ENCODE measurements at places on chromosomes 12 and 14. TPM values are rescaled to one million over a fixed set of nuclear protein-coding genes. Genes with fewer than 3 reads are reported as not detected.
A peak's percentile ranks its signal among the peaks of the same experiment; 100 is the strongest.

DNA sequence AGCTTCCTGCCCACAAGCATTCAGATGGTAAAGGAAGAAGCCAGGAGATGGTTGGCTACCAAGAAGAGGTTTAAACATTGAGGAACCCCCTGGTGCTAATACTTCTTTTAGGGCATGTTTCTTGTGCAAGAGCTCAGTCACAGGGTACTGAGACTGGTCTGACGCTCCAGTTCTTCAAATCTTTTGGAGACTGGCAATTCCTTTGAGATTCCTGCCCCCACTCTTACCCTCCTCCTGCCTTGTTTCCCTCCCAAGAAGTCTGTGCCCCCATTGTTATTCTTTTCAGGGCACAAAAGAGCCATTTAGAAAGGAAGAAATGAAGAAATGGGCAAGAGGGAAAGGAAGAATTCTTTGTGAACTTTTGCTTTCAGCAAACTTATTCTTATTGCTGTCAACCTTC, 11.8 kb downstream of the A2ML1 start:
- H3K27ac ChIP-seq: no peak overlapping the region
- H3K36me3 ChIP-seq: no peaks in the 10 kb centered on the region
- no peaks in the 10 kb centered on the region for H3K4me1 ChIP-seq
- DNase-seq: no peak
- H3K27me3 ChIP-seq: no peaks in the 10 kb centered on the region

DNA sequence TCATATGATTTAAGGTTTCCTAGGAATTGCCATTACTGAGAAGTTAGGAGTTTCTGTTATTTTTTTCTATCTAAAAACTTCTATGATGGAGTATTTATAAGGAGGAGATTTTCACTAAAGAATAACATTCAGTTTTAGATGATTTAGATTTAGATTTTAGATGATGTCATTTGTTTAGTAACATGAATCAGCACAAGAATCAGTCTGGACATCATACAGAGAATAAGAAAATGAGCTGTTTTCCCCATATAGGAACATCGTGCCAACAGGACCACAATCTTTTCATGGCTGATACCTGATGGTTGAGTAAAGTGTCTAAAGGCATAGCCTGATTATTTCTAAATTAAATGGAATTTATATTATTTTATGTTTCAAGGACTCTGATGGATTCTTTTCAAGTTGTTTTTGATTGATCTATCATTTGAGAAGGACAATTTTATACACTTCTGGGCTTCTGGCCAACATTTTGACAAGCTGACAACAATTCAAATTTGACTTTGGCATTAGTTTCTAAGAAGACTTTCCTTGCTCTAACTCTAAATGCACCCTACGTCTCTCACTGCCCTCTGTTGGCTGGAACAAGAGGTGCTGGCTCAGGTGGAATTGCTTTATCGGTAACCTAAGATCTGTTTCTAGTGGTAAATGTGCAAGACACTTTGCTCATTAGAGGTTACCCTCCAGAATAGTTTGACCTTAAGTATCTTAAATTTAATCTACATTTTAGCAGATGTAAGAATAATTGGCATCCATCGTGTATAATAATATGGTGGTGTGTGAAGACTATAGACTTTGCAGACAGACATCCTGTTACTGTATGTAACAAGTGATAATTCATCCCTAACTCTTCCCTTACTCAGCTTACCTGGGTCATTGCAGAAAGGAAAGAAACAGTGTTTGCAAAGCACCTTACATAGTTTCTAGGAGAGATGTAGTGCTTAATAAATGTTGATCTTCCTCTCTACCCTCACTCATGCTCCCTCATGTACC, 42.8 kb upstream of the CPSF6 start:
- no peaks in the 10 kb centered on the region for H3K27me3 ChIP-seq
- no peak overlapping the region for H3K27ac ChIP-seq
- no peaks in the 10 kb centered on the region for H3K4me1 ChIP-seq

- DNase-seq: no peak
- H3K4me1 ChIP-seq: no peaks in the 10 kb centered on the region
- H3K36me3 ChIP-seq: no peaks in the 10 kb centered on the region
- H3K4me3 ChIP-seq: no peak overlapping the region
- no peak overlapping the region for H3K27ac ChIP-seq
- H3K27me3 ChIP-seq: no peaks in the 10 kb centered on the region
Observed at GRCh38 chr14:98018628-98019027, 1221.4 kb downstream of the VRK1 start.

Gene TBX5
- total RNA-seq: not detected

DNA sequence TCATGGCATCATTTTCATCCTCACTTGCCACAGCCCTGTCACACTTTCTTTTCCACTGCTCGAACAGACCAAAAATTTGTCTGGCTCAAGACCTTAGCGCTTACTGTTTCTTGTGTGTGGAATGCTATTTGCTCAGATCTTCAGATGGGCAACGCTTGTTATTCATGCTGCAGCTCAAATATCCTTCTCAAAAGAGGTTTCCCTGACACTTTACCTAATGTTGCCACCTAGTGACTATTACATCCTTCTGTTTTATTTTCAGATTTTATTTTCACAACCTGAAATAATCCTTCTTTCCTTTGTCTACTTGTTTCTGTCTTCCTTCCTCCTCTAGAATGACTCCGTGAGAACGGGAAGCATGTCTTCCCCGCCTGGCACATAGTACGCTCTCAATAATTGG, 5.6 kb downstream of the FBXO33 start:
- H3K36me3 ChIP-seq: no peaks in the 10 kb centered on the region
- DNase-seq: no peak
- H3K27me3 ChIP-seq: no peaks in the 10 kb centered on the region
- H3K4me1 ChIP-seq: peaks cover 45% of the 10 kb centered on the region
- H3K27ac ChIP-seq: no peak overlapping the region

DNA sequence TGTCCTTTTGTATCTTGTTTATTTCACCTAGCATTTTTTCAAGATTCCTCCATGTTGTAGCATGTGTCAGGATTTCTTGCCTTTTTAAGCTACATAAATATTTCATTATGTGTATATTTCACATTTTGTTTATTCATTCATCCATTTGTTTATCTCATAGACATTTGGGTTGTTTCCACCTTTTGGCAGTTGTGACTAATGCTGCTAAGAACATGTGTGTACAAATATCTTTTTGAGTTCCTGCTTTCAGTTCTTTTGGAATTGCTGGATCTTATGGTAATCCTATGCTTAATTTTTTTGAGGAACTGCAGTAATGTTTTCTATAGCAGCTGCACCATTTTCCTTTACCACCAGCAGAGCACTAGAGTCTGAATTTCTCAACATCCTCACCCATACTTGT, 62.4 kb downstream of the SCN8A start:
- H3K27ac ChIP-seq: no peak overlapping the region
- H3K27me3 ChIP-seq: no peaks in the 10 kb centered on the region
- no peak for DNase-seq

Gene TMEM121
- total RNA-seq: 8.0 TPM

- no peak overlapping the region for H3K27ac ChIP-seq
- H3K4me3 ChIP-seq: no peak overlapping the region
- DNase-seq: no peak
- no peaks in the 10 kb centered on the region for H3K4me1 ChIP-seq
Observed at GRCh38 chr14:71741241-71741640, 191.0 kb upstream of the RGS6 start.

DNA sequence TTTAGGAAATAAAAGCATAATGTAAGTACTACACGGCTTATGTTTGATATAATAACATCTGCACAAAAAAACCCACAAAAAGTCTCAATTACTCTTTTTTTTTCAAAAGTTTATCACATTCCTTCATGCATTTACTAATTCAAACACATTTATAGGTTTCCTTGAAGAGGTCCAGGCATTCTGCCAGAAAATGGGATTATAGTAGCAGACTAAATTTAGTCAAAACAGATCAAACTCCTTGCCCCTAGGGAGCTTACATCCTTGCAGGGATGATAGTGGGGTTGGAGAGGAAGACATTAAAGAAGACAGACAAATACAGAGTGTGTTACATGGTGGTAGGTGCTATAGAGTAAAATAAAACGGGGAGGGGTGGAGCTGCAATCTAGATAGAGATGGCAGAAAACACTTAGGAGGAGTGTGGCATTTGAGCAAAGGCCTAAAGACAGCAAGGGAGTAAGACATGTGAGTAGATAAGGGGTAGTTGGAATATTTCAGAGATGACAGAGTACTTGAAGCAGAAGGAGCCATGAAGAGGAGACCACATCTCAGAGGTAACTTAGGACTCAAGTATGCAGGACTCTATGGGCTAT, 266.9 kb downstream of the PPFIA2 start:
- H3K4me3 ChIP-seq: no peak overlapping the region
- no peaks in the 10 kb centered on the region for H3K4me1 ChIP-seq
- H3K27me3 ChIP-seq: no peaks in the 10 kb centered on the region
- DNase-seq: no peak

DNA sequence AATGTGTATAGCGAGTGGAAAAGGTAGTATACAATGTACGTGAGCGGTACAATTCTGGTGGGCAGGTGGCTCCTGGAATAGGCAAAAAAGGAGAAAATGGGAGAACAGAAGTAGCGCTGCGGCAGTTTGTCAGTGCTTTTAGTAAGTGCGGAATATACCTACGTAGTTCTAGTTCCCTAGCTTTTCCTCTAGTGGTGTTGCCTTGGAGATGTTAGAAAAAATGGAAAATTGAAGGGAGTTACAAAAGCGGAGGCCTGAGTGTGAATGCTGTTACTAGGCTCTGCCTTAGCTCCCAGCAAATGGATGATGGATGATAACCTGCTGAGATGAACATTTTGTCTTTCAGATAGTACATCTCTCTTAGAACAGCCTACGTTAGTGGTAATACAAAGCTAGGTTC, 1.1 kb downstream of the TTC8 start:
- H3K36me3 ChIP-seq: no peaks in the 10 kb centered on the region
- H3K27me3 ChIP-seq: no peaks in the 10 kb centered on the region
- peaks cover 34% of the 10 kb centered on the region for H3K4me1 ChIP-seq

GRCh38 chr12:95300286-95300685, 82.7 kb downstream of the VEZT start:
- peaks cover 22% of the 10 kb centered on the region for H3K36me3 ChIP-seq
- DNase-seq: no peak
- H3K4me3 ChIP-seq: no peak overlapping the region
- no peak overlapping the region for H3K27ac ChIP-seq
- H3K27me3 ChIP-seq: no peaks in the 10 kb centered on the region
- H3K4me1 ChIP-seq: no peaks in the 10 kb centered on the region

DNA sequence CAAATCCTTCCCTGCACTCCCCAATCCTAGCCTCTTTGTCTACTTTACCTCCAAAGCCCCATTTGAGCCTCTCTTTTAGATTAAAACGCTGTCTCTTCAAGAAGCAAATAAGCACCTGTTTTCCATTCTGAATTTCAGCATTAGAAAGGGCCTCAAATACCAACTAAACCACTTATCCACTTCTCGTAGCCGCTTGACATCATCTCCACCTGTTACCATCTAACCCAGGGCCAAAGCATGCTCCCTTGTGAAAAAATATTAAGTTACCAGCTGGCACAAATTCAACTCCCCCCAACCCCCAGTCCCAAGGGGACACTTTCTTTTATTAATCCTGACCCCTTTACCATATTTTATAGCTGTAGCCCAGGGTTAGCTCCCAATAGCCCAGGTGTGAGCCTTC, 43.1 kb downstream of the GPHB5 start:
- no peaks in the 10 kb centered on the region for H3K4me1 ChIP-seq
- DNase-seq: no peak
- no peaks in the 10 kb centered on the region for H3K36me3 ChIP-seq
- no peak overlapping the region for H3K4me3 ChIP-seq
- H3K27me3 ChIP-seq: no peaks in the 10 kb centered on the region
- no peak overlapping the region for H3K27ac ChIP-seq

DNA sequence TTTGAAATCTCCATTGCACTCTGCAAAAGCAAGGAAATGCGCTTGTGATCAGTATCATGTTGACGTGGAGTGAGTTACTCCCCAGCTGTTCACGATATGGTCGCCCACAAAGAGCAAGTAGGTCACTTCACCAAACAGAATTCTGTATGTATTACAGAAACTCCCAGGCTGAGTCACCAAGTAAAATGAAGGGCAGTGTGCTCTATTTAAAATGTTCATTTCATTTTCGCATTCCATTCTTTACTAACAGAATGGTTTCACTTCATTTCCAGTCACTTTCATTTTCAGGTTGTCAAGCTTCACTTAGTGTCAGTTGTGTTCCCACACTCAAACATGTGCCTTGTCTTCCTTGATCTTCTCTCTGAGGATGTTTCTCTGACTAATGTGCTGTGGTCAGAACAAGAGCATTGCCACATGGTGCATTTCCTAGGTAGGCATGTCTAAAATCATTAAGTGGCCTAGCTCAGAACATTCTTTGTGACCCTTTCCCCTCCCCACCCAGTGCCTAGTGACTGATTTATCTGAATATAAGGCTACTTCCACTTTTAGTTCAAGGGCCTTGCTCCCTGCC, 391.2 kb downstream of the RAD51B start:
- H3K27me3 ChIP-seq: no peaks in the 10 kb centered on the region
- no peak overlapping the region for H3K4me3 ChIP-seq
- H3K4me1 ChIP-seq: peaks cover 27% of the 10 kb centered on the region
- peak overlapping the region; percentile 77 for H3K27ac ChIP-seq
- H3K36me3 ChIP-seq: no peaks in the 10 kb centered on the region
- no peak for DNase-seq

Gene RD3L
- not detected for total RNA-seq

GRCh38 chr14:38623661-38624060, 367.8 kb upstream of the CLEC14A start:
- H3K4me1 ChIP-seq: no peaks in the 10 kb centered on the region
- no peaks in the 10 kb centered on the region for H3K27me3 ChIP-seq
- no peaks in the 10 kb centered on the region for H3K36me3 ChIP-seq
- no peak for DNase-seq

Gene PCED1B
- total RNA-seq: 5.7 TPM

DNA sequence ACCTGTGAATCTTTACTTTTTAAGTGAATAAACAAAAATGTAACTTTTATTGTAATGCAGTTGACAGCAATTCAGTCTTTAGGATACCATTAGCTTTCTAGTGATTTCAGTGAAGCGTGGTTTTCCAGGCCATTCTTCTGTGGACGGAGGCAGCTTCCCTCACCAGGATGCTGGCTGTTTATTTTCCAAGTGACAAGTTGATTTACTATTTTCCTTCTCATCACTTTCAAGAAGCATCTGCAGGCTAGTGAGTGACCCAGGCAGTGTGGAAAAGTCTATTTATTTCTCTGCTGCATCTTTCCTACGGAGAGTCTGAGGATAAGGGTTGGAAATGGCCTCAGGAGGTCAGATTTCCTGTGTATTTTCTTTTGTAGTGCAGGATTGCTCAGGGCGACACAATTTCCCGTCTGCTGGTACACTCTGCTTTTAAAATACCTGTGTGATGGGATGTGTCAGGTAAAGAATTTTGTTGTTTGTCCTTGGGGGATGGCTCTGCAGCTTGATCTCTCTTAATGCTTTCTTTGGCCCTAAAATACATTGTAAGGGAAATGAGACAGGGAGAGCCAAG, 467.8 kb downstream of the NRXN3 start:
- no peak overlapping the region for H3K27ac ChIP-seq
- H3K4me1 ChIP-seq: no peaks in the 10 kb centered on the region
- no peak overlapping the region for H3K4me3 ChIP-seq
- no peaks in the 10 kb centered on the region for H3K36me3 ChIP-seq
- no peak for DNase-seq

GRCh38 chr12:127074161-127074560, 1192.8 kb upstream of the TMEM132C start:
- DNase-seq: no peak
- no peak overlapping the region for H3K4me3 ChIP-seq

Measured in sigmoid colon (tissue), 7 donors.